Fibroblast of pulmonary artery (primary cell): ENCODE measurements at places on chromosomes 11 and 22.

DNA sequence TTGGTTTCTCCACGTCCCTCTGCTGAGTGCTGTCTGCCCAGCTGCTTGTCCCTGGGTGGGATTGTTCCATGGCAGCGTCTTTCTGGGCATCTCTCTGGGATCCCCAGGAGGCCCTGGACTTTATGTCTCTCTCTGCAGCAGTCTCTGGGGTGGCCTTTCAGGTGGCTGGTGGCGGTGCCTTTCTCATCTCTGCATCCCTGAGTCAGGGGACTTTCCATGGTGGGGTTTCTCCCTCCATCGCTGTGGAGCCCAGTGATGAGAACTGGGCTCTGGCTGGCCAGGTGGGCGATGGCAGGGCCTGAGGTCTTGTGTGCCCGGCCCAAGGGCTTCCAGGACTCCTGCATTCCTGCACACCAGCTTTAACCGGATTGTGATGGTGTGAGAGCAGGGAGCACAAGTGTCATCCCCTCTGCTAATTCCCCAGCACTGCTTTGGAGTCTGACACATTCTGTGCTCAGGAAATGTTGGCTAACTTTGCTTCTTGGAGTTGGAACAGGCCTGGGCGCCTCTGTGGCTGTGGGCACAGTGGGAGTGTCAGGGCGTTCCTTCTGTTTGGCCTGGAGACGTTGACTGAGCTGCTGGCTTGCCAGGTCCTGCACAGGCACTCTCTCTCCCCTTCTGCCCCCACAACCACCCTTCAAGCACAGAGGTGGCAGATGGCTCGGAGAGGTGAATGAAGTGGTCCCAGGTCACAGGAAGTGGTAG is 27.9 kb downstream of the FAM83F start:
- no peak for DNase-seq

GRCh38 chr22:48714231-48714630 is 1113.4 kb downstream of the BRD1 start:
- DNase-seq, result no peak

DNA sequence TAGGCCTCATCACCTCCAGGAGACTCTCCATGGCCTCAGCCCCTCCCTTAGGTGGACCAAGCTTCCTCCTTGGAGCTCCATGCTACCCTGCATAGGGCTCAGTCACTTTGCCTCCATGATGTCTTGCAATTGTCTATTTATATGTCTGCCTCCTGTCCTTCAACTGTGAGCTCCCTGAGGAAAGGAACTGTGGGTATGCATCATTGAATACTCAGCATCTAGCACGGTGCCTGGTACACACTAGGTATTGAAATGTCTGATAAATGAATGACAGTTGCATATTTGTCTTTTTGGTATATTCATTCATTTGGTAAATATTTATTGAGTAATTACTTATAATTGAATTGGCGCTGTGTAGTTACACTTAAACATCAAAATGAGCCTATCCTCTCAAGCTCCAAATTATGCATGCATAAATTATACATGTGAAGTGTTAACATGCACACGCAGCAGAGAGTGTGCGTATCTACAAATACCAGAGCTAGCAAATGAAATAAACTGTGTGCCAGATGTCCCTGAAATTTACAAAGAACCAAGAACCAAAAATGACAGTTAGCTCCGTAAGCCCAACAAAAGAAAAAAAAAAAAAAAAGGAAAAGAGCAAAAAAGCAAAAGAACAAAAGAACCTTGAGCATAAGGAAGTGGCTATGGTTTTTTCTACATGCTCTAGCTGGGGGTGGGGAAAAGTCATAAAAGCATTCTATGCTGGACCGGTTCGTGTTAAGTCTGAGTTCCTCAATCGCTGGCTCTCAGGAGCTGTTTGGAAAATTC is 25.2 kb downstream of the GRAP2 start:
- DNase-seq, result no peak

GRCh38 chr22:49208004-49208402 is 619.7 kb downstream of the BRD1 start:
- no peak for DNase-seq

DNA sequence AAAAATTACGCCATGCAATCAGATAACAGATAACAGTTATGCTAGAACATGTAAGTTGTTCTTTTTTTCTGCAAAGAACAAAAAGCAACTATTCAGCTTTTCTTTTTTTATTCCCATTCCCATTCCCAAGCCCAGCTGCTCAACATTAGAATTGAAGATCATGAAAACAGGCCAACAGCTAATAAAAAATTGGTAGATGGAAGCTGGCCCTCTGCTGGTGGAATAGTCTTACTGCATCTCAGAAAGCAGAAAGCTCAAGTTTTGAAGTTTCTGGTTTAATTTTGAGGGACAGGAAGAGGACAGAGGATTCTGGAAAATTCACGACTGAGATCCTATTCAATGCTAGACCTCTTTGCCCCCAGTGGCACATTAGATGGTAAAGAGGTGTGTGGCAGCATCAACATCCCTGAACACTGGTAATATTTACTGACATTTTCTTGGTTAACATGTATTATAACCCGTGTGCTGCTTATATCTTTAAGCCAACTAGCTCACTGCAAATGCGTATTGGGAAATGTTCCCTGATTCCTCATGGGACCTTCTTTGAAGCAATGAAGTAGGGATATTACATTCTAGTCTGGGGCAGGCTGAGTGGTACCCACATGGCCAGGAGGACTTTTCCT is 591.2 kb downstream of the OPCML start:
- DNase-seq, result peak; percentile 42

DNA sequence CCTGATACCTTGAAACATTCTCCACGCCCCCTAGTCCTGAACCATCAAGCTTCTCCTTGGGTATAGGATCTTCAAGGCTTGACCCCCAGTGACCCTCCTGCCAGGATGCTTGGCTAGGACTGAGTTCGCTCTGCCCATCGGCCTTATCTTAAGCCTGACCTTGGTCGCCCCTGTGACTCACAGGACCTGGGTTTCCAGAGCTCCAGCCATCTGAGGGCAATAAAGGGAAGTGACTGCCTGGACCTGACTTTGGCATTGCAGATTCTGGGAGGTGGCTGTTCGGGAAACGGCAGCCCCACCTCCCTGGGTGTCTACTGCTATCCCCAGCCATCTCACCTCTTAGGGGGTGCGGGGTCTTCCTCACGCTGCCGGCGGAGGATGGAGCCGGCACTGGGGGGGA is 15.4 kb downstream of the CARD10 start:
- no peak for DNase-seq

DNA sequence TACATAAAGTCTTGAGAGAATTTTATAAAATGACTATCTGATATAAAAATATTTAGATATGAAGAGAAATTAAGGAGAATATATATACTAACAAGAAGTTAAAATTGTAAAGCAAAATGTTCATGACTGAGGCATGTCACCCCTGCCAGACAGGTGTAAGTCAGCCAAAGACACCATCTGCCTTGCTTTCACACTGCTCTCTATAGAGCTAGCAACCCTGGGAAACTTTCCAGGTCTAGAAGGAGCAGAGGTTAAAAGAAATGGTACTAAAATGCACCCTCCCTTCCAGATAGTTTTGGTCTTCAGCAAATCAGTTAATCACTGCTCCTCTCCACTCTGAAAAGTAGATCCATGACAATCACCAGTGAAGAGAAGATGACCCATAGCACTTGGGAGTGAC is 16.5 kb downstream of the PPP2R1B start:
- DNase-seq, result no peak

DNA sequence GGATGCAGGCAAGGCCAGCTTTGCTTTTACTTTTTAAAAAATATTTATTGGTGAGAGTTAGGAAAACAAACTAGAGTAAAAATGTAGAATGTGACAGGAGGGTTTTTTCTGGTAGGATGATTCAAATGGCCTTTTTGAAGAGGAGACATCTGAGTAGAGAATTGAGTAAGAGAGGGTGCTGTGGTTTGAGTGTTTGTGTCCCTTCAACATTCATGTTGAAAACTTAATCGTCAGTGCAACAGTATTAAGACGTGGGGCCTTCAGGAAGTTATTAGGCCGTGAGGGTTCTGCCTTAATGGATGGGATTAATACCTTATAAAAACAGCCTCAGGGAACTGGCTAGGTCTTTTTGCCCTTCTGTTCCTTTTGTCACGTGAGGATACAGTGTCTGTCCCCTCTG is 288.8 kb upstream of the C11orf87 start:
- no peak for DNase-seq

DNA sequence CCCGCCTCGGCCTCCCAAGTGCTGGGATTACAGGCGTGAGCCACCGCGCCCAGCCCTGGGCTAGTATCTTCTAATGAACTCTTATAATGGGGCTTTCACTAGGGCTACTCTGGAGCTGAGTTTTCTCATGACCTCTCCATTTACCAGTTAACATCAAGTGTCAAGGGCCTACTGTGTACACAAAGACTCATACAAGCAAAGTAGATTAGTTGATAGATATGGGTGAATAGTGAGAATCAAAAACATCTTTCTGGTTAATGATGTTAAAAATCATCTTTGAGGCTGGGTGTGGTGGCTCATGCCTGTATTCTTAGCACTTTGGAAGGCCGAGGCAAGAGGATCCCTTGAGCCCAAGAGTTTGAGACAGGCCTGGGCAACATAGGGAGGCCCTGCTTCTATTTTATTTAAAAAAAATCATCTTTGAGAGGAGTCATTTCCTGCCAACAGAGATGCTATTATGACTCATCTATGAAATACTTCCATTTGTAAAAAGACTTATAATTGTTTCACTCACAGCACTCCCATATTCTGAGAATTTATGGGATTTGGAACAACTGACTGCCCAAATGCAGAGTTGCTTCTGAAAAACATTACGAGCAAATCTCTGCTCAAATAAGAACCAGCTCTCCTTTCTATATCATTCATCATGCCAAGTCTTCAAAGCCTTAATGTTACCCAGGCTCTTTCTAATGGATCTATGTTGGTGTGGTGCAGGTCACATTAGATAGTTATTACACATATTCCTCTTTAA is 57.0 kb downstream of the GDPD4 start:
- peak; percentile 78 for DNase-seq

DNA sequence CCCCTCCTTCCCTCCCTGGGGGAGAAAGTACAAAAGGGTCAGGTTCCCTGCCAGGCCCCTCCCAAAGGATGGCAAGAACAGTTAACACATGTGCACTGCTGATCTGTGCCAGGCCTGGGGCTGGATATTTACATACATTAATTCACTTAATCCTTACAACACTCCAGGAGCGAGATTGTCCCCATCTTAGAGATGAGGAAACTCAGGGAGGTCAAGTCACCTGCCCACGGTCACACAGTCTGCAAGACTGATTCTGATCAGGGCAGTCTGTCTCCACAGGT is 36.5 kb downstream of the NECTIN1 start:
- no peak for DNase-seq

DNA sequence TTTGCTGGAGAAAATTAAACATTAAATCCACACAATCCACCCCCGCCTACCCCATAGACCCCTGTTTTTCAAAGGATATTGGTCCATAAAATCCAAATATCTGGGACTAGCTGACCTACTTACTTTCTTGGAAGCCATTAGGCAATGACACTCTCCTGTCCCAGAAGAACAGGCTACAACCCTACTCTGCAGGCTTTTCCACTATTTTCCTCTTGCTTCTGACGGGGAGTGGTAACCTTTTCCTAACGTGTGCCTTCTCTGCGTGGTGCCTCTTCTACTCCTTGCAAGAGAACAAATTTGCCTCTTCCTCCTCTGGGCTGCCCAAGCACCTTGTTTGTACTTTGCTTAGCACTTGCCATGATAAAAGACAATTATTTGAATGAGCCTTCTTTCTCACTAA is 51.6 kb downstream of the UBASH3B start:
- no peak for DNase-seq

DNA sequence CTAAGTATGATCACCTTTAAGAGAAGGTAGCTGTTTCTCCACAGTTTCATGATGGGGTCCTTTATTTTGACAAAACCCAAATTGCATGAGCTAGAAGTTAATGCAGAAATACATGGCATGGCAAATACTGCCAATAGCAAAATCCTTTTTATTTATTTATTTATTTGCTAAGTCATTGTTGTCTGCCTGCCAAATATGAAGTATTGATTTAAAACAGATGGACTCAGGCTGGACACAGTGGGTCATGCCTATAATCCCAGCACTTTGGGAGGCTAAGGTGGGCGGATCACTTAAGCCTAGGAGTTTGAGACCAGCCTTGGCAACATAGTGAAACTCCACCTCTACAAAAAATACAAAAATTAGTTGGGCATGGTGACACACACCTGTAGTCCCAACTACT is 52.4 kb downstream of the LARGE2 start:
- no peak for DNase-seq

GRCh38 chr11:64799623-64800302 is 3.3 kb downstream of the MAP4K2 start:
- peak; percentile 19 for DNase-seq

DNA sequence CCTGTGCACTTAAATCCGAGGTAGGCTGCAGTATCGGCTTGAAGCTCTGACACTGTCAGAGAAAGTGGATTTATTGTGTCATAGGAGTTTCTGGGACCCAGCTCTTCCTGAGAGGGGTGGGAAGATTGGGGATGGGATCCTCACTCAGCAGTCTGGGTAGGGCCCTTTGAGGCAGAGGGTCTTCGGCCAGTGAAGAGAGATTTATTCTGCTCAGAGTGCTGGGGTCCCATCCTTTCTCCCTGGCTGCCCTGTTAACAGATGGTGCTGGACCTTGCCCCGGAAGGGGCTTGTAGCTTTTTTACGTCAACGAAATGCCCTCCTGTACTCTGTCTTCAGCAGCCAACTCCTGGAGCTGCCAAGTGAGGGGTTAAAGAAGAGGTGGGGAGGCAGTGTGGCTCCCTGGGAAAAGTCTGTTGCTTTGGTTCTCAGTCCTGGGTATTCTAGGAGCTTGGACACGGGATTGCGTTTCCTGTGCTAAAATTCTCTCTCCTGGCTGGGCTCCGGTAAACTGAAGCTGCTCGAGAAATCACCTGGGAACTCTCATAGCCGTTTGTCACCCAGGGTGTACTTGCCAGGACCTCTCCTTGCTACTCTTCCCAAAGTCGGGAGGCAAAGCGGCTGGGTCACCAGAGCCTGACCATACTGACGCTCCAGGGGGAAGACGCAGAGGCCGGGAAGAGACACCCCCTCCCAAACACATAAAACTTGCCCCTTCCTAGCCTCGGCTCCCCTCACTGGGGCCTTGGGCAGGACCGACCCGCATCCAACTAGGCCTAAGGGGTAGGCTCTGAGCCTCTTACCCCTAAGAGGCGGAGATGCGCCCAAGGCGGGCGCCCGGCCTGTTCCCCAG is 806 bp upstream of the SMDT1 start:
- DNase-seq, result peak; percentile 34

DNA sequence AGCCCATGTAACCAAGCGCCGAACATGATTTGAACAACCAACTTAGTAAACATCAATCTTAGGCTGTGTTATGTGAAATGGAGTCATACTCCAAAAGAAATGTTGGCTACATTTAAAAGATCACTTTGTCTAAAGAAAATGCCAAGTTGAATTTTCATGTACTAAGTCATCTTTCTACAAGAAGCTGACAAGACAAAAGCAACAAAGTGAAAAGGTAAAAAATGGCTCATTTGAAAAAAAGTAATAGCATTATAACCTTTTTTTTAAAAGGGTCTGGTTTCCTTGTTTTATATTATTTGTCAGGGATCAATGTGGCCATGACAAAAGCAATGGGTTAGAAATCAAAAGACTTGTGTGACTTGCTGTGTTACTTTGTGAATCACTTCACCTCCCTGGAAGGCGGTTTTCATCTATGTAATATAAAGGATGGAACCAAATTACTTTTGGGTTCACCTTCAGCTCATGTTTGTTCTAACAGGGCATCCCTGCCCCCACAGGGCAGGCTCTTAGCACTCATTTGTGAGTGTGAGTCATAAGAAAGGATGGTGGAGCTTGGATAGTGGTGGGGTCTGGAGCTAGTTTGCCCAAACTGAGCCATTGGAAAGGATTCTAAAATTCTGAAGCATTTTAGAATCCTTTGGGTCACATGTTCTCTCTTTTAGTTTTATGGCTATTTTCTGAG is 131.9 kb upstream of the MTMR2 start:
- DNase-seq, result no peak
